Motor neuron (in vitro differentiated cells): ENCODE measurements at places on chromosomes 3 and 15. TPM values are rescaled to one million over a fixed set of nuclear protein-coding genes. Genes with fewer than 3 reads are reported as not detected.

DNA sequence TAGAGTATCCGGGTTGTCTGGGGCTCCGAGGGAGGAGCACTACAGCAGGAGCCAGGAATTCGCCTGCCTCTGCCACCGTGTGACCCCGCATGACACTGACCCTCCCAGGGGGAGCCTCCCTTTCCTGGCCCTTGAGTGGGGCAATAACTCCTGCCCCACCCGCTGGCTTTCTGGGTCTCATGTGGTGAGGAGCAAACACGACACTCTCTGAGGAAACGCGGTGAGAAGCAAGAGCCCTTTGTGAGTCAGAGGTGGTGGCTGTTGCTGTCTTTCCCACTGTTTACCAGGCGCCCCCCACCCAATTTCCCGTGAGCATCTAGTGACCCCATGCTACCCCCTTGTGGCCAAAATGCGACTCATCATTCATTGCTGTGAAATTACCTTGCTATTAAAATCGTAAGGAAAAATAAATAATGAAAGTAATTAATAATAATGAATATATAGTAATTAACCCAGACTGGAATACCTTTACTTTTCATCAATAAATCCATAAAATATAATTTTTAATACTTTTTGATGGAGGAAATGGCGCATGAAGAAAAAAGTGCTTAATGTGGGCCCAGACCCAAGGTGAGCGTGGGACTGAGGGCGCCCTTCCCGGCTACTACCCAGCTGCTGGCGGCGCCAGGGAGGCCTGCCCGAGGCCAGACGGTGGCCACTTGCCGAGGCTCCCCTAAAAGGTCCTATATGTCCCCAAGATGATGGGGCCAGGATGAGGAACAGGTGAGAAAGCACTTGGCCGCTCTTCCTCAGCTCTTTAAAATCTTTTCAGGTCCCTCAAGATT lies 29.3 kb downstream of the CCNL1 start:
- ATAC-seq = peak; percentile 45

NR2E3 gene
- total RNA-seq = 0.97 and 1.4 TPM in 2 replicates

- ATAC-seq = no peak
Observed at GRCh38 chr3:89867286-89867685, 759.9 kb downstream of the EPHA3 start.

DNA sequence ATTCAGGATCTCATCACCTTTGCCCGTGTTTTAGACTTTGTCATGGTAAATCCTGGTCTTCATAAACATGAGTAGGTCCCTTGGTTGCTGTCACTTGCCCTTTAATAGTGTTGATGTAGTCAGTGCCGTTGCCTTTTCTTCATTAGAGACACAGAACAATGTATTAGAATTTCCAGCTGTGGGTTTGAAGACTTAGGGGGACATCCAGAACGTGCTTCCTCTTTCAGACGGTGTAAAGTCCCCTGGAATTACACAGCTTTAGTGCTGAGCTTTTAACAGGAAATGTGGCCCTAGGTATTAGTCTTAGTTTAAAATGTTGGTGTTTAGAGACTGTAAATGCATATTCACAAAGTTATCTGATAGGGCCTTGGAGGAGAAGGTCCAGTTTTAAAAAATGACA lies 8.8 kb upstream of the LRCH3 start:
- ATAC-seq = no peak

GRCh38 chr3:100159331-100160153 lies 45.2 kb upstream of the FILIP1L start:
- no peak for ATAC-seq

DNA sequence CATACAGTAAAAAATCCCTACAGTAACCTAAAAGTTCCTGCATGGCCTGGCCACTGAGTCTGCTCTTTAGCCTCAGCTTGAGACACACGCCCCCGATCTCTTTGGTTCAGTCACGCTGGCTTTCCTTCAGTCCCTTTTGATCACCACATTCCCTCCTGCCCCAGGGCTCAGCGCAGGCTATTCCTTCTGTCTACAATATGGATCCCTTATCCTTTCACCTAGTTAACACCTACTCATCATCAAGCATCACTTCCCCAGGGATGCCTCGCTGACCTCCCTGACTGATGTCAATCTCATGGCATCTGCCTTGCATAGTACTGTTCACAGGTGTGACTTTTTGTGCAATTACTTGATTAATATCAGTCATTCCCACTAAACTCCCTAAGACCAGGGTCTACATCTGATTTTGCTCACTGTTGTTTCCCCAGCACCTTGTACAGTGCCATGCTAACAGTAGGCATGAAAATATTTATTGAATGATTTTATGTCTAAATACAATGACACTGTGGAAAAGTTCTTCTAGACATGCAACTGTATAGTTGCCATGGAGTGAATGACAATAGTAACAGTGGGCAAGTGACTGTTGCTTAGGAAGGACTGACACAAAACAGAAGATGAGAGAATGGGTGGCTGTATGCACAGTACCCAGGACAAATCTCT lies at the start of gene SNTN:
Gene SNTN (plus strand): TSS at position 610 of the 660 bp plus-strand sequence. CDS start 13 bp downstream, at position 623.
- no peak for ATAC-seq

GRCh38 chr3:125477701-125478100 lies 42.3 kb downstream of the SNX4 start:
- no peak for ATAC-seq
